ENCODE measurements at places on chromosomes 2 and 18.

DNA sequence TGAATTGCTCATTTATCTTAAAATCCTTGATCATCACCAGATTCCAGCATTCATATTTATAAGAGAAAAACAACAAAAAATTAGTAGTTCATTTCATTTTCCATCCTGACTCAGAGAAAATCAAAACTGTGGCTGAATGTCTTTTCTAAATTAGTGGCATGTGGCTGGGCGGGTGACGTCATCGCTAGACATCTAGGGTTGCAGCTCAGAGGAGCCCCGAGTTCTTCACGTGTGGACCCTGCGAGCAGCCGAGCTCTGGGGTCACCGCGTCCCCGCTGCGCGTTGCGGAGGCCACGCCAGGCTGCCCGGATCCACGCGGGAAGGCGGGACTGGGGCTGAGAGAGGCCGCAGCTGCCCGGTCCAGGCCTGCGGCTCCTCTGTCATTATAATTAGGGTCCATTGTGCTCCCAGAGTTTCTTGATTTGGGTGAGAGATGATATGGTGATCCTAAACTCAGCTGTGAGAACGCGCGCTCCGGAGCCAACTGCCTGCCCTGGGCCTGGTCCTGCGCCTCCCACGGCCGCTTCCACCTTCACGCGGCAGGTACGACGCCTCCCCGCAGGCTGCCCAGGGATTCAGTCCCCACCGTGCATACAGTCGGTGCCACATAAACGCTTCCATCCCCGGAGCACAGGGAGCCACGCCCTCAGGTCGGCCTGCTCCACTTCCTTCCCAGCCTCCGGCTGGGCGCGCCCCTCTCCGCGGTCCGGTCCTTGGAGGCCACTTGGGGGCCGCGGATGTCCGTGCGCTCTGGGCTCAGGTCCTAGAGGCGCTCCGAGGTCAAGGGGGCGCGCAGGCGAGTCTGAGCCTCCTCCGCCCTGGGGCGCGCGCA, 56.5 kb downstream of the TMEM18 start:
- no peak for DNase-seq

- DNase-seq: no peak
These were observed 203.3 kb downstream of the LRP1B start for GRCh38 chr2:141927536-141927935.

GRCh38 chr2:211730215-211730614, 808.4 kb downstream of the ERBB4 start:
- no peak for DNase-seq

DNA sequence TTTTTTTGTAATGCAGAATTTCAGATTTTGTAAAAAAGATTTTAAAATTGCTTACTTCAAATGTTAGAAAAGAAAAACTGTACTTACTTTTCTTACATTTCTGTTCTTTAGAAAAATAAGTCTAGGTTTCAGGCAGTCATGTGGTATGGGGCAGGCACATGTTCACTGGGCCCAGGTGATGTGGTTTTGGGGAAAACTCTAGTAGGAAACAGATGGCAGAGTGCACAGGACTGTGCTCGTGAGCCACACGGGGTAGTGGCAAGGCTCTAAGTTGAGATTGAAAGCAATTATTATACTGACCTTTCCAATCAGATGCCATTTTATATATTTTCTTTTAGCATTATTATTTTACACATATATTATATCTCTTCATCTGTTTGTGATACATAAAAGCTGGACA, 1036.9 kb upstream of the TMEFF2 start:
- DNase-seq: no peak

DNA sequence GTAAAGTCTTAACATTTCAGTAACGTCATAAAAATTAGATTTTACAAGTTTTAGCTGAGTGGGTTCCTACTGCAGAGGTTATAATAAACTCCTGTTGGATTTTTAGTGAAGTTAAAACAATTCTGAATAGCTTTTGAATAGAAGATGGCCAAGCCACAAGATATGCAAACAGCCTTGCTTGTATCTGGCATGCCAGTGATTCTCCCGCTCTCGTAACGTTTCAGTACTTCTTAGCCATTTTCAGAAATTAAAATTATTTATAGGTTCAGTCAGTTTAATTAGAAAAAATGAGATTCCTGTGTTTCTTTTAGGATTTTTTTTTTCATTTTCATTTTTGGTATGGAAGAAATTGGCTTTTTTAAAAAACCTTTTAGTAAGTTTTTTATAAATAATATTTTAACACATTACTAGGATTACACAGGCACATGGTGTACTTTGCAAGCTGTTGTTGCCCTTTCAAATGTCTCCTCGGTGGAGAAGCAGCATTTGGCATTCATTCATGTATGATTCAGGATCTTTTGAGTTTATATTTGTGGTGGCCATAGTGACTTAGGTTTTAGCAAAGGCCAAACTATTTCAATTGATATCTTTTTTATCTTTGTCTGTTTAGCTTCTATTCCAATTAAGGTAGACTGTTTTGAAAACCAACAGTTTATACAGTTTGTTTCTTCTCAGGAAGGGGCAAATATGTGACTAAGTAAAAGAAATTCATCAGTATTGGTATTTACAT, 30.6 kb upstream of the RND3 start:
- no peak for DNase-seq

DNA sequence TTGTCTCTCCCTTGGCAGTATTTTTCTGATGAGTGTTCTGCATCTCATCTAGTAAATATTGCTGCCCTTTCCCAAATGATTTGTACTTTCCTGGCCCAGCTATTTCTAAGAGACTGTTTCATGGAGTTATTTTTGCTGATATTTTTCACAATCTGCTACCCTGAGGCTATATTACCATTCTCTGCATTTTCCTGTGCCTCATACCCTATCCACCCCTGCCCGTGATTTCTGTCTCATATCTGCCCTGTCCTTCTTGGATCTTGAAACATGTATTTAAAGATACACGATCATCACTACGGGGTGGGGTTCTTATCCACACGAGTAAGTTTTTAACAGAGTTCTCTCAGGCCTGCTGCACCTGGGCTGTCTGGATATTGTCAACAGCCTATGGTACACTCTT, 89.6 kb upstream of the EPAS1 start:
- DNase-seq: no peak

- peak; percentile 37 for DNase-seq
These were observed 160.8 kb upstream of the HAAO start for GRCh38 chr2:42953216-42953615.

- no peak for DNase-seq
These were observed 180.5 kb downstream of the DIS3L2 start for GRCh38 chr2:232142049-232142448.

DNA sequence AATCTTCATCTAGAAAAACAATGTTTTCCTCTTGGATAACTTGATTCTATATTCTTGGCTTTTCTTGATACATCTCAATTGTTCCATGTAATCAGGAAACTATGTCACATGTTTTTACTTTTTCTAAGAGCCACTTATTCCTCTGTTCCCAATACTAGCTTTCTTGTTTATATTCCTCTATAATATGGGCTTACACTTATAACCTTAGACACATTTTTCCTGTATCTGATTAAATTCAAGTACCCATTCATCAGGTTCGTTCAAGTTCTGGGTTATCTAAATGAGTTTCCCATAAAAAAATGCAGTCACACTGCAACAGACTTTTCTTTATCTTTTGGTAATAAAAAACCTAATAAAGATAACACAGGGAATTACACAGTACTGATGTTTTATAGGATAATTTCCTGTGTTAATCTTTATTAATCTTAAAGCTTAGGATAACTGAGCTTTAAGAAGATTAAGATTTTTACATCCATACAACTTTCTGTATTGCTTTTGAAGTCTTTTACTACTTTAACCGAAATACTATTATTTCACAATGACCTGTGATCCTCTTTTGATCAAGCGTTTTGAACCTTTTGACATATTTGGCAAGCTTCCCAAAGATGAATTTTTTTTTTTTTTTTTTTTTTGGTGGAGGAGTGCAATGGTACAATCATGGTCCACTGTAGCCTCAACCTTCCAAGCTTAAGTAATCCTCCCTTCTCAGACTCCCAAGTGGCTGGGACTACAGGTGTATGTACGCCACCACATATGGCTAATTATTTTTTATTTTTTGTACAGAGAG, 44.3 kb upstream of the C2orf66 start:
- no peak for DNase-seq

GRCh38 chr2:19114754-19115231, 243.6 kb downstream of the OSR1 start:
- no peak for DNase-seq

DNA sequence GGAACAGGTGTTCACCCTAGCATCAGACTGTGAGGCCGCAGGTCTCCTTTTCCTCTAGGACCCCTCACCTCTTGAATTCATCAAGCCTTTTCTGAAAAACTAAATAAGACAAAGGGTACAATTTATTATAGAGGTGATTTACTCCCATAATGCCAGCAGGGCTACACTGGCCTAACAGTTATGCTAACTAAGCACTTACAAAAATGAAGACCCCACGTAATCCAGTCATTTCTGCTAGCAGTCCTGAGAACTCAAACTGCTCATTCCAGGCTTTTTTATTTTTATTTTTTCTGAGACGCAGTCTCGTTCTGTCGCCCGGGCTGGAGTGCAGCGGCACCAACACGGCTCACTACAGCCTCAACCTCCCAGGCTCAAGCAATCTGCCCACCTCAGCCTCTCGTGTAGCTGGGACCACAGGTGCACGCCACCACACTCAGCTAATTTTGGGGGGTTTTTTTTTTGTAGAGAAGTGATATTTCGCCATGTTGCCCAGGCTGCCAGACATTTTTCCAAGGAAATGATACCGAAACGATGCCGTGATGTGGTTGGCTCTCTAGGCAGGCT, 14.2 kb downstream of the CAPG start:
- no peak for DNase-seq

- no peak for DNase-seq
These were observed 426.3 kb upstream of the ZEB2 start for GRCh38 chr2:144946263-144946662.

GRCh38 chr2:111145103-111145760, 24.5 kb downstream of the BCL2L11 start:
- DNase-seq: no peak

DNA sequence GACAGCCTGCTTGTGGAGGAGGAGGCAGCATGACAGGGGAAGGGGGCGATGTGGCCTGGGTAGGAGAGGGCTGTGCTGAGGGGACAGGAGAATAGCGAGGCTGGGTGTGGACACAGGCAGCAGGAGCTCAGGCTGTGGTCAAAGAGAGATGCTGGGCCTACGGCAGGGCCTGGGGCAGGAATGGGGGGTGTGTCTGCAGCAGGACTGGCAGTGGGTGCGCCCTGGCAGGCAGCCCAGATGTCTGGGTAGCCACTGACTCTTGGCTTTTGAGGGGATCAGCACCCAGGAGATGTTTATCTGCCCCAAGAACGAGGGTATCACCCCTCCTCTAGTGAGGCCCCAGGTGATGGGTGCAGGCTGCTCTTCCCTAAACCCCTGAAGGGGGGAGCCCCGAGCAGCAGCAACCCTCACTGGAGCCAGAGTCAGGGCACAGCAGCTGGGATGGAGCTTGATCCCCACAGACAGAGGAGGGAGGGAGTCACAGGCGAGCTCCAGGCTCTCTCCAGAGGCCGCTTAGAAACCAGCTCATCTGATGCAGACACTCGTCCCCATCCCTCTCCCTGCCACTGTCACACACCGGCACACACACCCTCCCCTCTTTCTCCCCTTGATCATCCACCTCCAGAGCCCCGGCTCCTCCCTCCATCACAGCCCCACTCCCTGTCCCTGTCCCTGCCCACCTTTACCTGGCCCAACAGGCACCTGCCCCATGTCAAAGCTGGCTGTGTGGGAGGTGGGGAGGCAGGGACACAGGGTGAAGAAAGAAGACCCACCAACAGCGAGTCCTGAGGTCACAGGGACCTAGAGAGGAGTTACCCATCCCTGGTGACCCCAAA, 29.8 kb upstream of the TNS1 start:
- DNase-seq: no peak

DNA sequence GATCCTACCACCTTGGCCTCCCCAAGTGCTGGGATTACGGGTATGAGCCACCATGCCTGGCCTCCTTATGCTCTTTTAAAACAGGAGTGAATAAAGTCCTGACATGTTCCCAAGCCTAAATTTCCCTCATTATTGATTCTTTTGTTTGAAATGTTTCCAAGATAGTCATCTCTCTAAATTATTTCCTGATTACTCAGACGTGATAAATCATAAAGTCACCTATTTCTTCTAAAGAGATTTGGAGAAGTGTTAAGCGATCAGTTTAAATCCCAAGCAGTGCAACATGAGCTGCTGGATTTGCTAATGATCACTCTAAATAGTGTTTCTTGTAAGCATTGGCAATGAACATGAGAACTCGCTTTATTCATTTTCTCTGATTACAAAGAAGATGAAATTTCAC, 51.8 kb downstream of the PMAIP1 start:
- no peak for DNase-seq

GRCh38 chr2:233413559-233414272, 59.4 kb downstream of the DGKD start:
- DNase-seq: peak; percentile 9

DNA sequence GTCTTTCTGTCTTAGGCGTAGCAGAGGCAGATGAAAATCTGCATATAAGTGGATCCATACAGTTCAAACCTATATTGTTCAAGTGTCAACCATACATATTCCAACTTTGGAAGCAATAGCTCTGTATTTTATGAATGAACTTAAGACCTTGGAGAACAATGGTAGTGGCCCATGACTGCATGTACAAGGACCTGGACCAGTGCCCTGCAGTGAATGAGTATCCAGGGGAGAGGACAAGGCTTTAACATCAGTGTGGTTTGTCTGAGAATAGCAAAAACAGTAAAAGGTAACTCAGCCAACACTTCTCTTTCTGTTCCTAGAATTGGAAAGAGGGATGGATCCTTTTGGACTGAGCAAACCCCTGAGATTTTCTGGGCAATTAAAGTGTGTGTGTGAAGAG, 230.8 kb upstream of the LINC00305 start:
- DNase-seq: no peak

DNA sequence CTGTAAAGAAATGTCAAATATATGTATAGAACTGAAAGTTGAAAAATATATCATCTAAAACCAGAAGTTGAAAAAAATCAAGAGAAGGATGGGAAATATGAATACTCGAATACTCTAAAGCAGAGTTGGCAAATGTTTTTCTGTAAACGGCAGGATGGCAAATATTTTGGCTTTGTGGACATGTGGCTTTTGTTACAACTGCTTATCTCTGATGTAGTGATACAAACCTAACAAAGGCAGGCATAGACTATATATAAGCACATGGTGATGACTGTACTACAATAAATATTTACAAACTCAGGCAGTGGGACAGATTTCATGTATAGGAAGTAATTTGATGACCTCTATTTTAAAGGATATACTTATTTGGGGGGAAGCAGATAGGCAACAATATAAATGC, 224.6 kb upstream of the LRRTM4 start:
- DNase-seq: no peak

- DNase-seq: no peak
These were observed 40.0 kb downstream of the MOGAT1 start for GRCh38 chr2:222711315-222711940.

DNA sequence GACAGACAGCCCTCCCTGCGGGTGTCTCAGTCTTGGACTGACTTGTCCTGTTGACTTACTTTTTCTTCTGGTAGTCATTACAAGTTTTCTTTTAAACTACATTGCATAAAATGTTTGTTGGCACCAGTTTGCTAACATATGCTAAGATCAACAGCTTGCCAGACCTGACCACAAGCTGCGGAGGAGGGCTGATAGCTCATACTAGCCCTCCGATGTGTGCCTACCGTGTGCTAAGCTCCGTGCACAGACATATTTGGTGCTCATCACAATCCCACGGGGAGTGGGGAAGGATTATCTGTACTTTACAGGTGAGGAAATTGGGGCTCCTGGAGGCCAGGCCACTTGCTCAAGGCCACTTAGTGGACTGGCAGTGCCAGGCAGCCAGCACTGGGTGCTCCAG, 72.8 kb upstream of the YPEL5 start:
- no peak for DNase-seq
